SK-N-SH (cell line): ENCODE measurements at places on chromosomes 4 and X.

DNA sequence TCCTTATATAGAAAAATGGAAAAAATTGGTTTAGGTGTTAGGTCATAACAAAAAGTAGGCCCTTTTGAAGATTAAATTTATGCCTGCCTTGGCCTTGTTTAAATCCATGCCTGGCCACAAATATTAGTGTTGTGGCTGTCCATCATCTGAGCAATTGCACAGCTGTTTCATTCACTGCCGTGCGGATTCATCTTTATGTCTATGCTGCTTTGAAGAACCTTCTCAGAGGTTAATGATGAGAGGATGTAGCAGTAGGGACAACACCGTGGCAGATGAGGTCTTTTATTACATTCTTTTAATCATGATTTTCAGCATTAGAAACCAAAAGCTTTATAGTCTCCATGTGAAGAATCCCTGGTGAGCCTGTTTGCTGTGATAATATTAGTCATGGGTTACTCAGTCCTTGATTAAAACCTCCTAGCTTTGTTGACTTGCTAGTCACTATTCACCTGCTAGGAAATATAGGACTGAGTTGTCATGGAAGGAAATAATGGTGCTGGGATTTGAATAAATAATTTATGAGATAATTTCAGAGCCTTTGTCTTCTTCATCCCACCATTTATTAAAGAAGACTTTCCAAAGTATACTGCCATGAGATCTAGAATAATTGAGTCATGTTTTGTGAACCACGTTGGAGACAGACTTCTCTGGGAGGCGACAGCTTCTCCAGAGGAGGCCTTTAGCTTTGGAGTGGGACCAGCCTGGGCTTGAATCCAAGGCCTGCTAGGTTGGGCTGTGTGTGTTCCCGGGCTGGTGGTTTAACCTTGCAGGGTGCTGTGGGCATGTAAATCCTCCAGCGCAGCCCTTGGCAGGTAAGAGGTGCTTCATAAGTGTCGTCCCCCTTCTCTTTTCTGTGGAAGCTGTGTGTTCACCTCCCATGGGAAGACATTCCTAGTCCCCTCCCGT lies 53.5 kb downstream of the PTTG2 start:
- DNase-seq, result no peak

DNA sequence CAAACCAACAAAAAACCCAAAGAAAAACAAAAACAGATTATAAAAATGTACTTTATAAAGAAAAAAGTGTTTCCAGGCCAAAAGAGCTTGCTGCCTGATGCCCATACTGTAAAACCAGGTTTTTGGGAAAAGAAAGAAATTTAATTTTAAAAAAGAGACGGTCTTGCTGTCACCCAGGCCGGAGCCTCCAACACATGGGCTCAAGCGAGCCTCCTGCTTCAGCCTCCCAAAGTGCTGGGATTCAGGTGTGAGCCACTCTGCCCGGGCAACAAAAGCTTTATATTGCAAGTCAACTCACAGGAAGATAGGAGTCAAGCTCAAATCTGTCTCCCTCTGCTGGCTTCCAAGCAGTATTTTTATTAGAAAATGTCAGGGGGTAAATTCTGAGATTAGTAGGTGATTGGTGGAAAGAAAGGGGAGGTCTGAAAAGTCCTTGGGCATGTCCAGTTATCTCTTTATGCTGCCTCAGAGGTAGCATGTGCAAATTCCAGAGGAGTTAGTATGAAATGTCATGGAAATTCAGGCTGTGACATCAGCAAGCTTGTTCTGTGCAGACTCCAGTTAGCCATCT lies 39.4 kb downstream of the MGST2 start:
- no peak for DNase-seq

- no peak for DNase-seq
These were observed 99.1 kb downstream of the USP9X start for GRCh38 chrX:41184312-41184711.

GRCh38 chrX:150162141-150162540 lies 201.0 kb upstream of the MAMLD1 start:
- no peak for DNase-seq

DNA sequence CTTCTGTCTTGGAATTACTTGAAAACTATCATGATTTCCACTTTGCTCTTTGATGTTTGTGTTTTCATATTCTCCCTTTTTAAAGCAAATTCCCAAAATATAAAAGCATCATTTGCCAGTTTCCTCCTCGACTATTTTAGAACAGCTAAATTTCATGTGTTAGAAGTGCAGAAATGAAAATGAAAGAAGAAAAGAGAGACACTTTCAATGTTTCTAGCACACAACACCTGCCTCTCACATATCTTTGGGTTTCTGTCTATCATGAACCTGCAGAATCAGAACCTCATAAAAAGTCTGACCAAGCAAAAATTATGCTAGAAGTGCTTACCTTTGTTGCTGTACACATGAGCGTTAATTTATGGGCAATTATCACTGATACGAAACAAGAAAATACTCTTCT lies 1.9 kb upstream of the NEUROG2 start:
- DNase-seq, result no peak

- DNase-seq, result no peak
These were observed 43.4 kb downstream of the NUDT6 start for GRCh38 chr4:122879001-122879400.

- no peak for DNase-seq
These were observed 334.4 kb upstream of the FSTL5 start for GRCh38 chr4:162498168-162498567.

DNA sequence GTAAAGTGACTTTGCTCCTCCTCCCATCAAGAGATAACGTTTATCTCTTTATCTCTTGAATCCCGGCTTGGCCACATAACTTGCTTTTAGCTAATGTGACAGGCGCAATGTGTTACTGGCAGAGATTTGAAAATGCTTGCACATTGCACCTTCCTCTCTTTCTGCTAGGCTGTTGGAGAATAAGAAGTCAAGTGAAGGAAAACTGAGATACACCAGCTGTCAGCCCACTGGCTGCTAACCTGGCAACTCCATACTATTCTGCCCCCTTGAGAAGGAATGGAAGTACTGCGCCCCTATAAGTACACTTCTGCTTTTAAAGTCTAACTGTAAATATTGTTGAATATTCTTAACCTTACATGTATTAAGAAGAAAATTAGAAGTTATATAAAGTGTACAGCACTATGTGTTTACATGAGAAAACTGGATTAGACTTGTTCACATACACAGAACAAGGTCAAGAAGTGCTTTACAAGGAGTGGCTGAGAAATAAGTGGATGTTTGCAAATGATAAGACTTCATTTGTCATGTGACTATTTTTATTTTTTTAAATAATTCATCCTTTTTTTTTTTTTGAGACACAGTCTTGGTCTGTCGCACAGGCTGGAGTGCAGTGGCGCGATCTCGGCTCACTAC lies 424.5 kb upstream of the CTSO start:
- DNase-seq, result peak; percentile 23

GRCh38 chr4:13920111-13920875 lies 292.8 kb upstream of the BOD1L1 start:
- no peak for DNase-seq

DNA sequence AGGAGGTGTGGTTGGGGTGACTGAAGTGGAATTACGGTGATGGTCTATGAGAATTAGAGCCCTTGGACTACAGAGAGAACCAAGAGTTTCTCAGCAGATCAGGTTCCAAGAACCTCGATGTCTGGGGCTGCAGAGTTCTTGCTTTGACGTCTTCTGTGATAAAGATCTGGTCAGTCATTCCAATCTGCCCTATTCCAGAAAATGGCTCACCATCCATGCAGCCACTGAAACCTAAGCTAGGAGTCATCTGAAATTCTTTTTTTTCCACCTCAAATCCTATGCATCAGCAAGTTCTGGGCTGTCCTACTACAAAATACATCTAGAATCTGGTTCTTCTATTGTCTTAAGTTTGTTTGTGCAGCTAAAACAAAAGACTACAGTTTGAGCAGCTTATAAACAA lies 254.4 kb upstream of the PGRMC2 start:
- no peak for DNase-seq

DNA sequence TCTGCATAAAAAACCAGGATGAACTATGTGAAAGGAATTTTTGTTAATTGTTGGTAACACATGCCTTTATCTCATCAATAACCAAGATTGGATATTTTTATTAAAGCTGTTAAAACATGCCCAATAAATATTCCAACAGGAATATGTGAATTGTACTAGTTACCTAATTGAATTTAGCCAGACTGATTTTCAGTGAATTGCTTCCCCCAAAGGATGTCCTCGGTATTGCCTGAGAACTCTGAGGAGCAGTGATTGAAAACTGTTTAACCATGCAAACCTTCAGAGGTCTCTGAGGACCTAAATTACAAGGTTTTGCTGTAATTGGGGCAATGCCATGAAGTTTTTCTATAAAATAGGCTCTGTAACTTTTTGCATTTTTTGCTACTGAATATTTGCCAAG lies 66.6 kb downstream of the BLTP1 start:
- DNase-seq, result peak; percentile 10

GRCh38 chr4:118751629-118752323 lies 66.6 kb downstream of the METTL14 start:
- DNase-seq, result no peak

GRCh38 chr4:88753658-88754571 lies 56.3 kb upstream of the NAP1L5 start:
- no peak for DNase-seq

DNA sequence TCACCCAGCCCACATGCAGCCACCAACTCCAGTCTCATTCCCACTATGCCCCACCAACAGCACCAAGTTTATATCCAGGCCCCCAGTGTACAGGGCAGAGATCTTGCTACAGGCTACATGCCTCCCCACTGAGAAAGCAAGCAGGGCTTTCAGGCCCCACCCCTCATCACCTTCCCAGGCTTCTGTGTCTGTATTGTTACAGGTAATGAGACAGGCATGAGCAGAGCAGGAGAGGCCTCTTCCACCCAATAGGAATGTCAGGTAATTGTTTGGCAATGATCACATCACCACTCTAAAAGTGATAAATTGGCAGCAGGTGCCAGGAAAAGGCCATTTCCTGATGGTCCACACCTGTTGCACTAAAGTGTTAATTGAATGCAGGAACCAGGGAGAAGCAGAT lies 102.5 kb downstream of the ZNF518B start:
- no peak for DNase-seq
